ENCODE measurements at places on chromosomes 4 and X.

- no peak for DNase-seq
These were observed 8.5 kb downstream of the EVC start for GRCh38 chr4:5719350-5720055.

GRCh38 chrX:97763981-97764380 is 880.3 kb downstream of the RPA4 start:
- DNase-seq, result no peak

DNA sequence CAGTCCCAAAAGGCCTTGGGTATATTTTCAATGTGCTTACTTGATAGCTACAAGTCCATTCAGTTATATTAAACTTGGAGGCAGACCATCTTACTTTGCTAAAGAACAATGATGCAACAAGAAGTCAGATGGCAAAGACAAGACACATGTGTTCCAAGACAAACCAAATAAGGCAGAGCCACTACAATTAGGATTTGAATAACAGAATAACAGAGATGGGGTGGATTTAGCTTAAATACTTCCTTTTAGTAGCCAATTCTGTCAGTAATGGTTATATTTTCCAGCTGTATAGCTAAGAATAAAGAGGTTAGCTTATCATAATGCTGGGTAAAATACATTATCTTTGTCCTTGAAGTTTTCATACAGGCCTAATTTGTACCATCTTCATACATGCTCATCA is 37.7 kb upstream of the FRAS1 start:
- no peak for DNase-seq

- DNase-seq, result no peak
These were observed 24.2 kb upstream of the EPGN start for GRCh38 chr4:74284053-74284452.

GRCh38 chr4:7821245-7822136 is 118.2 kb downstream of the AFAP1 start:
- DNase-seq, result no peak

DNA sequence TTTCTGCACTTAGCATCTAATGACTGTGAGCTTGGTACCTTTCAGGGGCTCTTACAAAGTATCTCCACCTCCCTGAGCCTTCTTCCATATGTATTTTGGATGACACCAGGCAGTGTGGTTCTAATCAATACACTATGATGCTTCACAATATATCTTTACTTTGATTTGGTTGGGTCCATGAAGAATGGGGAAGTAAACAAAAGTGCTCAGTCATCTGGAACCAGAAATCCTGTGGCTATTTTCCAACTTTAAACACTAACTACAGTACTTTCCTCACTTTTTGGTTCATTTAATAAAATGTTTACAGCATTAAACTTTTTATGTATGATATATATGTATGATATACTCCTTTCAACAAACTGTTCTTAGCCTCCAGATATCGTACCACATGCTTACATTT is 216.4 kb upstream of the AFF2 start:
- DNase-seq, result no peak

DNA sequence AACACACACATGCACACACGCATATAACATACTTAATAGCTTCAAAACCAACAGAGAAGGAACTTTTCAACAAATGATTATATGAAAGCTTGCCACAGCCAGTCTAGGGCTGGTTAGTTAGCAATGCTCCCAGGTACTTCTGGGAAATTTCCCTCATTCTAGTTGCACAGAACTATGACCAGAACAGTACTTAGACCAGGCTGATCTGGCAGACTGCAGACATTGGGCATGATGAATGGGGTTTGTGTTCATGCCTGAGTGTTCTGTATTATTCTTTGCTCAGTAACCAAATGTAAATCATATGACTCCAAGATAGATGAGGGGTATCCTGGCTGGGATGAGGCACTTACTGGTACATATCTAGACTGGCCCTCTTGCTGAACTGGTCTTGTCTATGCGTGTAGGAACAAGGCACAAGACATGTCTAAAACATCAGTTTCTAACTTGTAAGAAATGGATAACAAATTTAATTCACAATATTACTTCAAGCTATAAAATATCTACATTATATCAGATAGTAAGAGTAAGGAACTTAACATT is 50.3 kb upstream of the GEMIN8 start:
- no peak for DNase-seq

DNA sequence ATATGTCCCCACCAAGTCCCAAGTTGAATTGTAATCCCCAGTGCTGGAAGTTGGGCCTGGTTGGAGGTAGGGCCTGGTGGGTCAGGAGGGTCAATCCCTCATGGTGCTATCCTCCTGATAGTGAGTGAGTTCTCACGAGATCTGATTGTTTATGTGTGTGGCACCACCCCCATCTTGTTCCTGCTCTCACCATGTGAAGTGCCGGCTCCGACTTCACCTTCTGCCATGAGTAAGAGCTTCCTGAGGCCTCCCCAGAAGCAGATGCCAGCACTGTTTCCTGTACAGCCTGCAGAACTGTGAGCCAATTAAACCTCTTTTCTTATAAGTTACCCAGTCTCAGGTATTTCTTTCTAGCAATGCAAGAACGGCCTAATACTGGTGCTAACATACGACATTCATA is 22.7 kb upstream of the TMEM33 start:
- no peak for DNase-seq
